ENCODE measurements at places on chromosomes 2 and 18. TPM values are rescaled to one million over a fixed set of nuclear protein-coding genes. Genes with fewer than 3 reads are reported as not detected.
A peak's percentile ranks its signal among the peaks of the same experiment; 100 is the strongest.

The TP53I3 gene
- total RNA-seq: 16.6 TPM

DNA sequence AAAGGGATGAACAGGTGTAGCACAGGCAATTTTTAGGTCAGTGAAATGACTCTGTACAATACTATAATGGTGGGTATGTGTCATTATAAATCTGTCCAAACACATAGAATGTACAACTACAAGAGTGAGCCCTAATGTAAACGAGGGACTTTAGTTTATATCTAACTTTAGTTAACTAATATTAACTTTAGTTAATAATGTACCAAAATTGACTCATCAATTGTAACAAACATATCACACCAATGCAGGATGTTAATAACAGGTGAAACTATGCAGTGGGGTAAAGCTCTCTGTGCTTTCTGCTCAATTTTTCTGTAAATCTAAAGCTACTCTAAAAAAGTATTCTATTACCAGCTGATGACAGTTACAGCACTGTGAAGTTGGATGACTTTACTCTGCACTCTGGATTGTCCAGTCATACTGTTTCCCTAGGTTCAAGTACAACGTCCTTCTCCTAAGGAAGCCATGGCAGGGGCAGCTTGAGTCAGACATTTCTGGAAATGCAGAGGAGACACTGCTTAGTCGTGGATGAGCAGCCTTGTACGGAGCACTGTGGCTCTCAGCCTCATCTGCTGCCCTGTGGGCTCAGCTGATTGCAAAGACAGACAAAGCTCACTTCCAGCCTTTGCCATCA lies 26.1 kb downstream of the TGFA start:
- DNase-seq: no peak

DNA sequence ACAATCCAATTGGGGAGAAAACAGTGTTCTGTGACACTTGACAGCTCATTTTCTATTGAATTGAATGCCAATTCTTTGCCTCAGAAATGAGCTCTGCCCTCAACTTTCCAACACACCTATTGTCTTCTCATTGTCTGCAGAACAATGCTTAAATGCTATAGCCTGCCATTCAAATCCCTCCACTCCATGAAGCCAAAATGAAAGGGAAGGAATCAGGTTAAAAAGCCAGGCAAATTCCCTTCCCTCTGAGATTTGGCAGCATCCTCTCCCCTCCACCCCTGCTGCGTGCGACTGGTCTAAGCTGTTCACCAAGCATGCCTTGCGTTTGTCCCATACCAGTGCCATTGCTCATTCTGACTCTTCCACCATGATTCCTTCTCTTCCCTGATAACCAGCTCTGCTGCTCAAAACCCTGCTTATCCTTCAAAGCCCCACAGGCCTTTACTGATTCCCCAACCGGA lies 32.4 kb upstream of the TMEM131 start:
- DNase-seq: no peak

- DNase-seq: peak; percentile 75
Measured at GRCh38 chr18:77134611-77135010, 2.0 kb upstream of the MBP start.

DNA sequence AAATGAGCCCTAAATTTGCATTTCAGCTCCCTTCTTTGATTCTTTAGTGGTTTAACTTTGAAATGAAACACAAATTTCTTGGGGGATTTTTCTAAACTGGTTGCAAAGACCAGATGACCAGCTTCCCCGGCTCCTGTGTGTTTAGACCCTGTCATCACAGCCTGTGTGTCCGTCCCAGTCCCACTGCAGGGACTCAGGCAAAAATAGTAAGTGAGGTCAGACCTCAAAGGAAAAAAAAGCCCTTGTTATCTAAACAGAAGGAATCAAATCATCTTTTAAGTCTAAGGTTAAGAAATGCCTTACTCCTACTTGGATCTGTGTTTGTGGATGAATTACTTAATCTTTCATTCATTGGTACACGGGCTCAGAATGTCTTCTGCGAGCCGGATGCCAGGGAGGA lies 423.7 kb downstream of the LPIN1 start:
- no peak for DNase-seq

DNA sequence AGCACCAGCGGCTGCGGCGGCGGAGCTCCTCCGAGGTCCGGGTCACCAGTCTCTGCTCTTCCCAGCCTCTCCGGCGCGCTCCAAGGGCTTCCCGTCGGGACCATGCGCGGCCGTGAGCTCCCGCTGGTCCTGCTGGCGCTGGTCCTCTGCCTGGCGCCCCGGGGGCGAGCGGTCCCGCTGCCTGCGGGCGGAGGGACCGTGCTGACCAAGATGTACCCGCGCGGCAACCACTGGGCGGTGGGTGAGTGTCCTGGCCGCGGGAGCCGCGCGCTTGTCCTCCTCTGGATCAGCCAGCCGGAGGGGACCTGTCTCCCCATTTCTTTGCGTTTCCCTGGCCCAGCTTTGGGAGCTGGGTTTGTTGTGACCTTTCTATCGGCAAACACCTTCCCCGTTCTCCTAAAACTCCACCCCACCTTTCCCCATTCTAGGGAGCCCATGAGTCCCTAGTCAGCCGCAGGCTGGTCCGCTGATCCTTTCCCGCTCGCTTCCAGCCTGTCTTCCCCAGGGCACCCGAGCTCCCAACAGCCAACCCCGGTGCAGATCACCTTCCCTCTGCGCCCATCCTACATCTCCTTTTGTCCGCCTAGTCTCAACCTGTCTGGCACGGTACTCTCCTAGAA lies 316 bp downstream of the GRP start:
- no peak for DNase-seq

- no peak for DNase-seq
Measured at GRCh38 chr2:38037757-38038621, 38.0 kb downstream of the CYP1B1 start.

DNA sequence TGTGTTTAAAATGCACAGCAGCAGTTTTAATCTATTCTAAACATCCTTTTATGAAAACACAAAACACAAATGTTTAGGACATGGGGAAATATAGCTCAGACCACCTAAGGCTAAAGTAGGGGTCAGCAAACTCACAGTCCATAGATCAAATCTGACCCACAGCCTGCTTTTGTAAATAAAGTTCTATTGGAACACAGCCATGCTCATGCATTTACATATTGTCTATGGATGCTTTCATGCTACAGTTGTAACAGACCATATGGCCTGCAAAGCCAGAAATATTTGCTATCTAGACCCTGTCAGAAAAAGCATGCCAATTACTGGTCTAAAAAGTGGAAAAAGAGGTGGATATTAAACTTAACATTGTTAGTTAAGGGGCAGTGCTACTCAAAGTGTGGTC lies 1105.4 kb upstream of the KLHL29 start:
- no peak for DNase-seq

The RGPD4 gene
- total RNA-seq: 0.08 TPM

- no peak for DNase-seq
Measured at GRCh38 chr2:215413484-215413777, 22.4 kb downstream of the FN1 start.

The PLCD4 gene
- 0.32 TPM for total RNA-seq

- no peak for DNase-seq
Measured at GRCh38 chr2:72155151-72155550, 7.5 kb upstream of the CYP26B1 start.

The CNGA3 gene
- not detected for total RNA-seq

The OSBPL1A gene
- total RNA-seq: 84.6 TPM

The MYO5B gene
- total RNA-seq: 0.48 TPM

The OSR1 gene
- total RNA-seq: not detected

The ADI1 gene
- total RNA-seq: 63.4 TPM

GRCh38 chr2:236667526-236667925 lies 97.9 kb downstream of the ACKR3 start:
- DNase-seq: no peak

GRCh38 chr18:25470062-25470461 lies 118.1 kb upstream of the ZNF521 start:
- DNase-seq: no peak

Data from SK-MEL-5 (cell line).